Stimulated activated CD8-positive, alpha-beta memory T cell treated with anti-CD3 and anti-CD28 coated beads, Interleukin-4, amount 100 ng/mL, for 24 hours (primary cell): ENCODE measurements at places on chromosomes 3 and 15.

GRCh38 chr3:164687211-164687610 is 391.1 kb downstream of the SI start:
- DNase-seq, result no peak

DNA sequence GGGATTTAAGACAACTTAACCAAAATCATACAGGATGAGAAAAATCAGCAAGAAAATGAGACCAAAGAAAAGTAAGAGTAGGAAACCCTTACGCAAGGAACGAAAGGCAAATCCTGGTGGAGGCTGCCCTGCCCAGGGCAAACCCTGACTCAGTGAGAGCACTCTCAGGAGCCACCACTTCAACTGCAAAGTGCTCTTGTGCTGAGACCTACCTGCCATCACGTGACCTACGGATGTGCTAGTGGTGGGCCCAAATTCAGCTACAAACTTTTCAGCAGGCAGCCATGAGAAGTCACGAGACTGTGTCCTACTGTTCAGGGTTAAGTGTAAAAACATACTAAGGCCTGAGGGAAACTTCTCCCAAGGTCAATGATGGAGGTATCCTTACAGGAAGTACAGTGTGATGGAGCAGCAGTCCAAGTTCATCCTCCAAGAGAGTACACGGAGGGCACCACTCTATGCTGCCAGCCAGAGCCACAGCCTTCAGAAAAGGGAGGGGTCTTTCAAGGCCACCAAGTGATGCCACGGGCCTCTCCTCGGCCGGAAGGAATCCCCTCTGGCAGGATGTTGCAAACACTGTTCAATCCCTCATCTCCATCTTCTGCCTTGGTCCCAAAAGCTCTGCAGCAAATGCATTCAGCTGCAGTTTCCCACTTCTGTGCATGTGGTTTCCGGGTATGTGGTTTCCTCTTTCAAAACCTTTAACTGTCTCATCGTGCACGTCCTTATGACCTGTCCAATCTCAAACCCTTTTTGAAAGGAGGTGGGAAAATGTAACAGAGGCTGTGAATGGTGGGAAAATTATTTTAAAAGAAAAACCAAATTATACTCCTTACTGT is 9.5 kb downstream of the CHSY1 start:
- peak; percentile 33 for DNase-seq

GRCh38 chr3:30504939-30505338 is 101.5 kb upstream of the TGFBR2 start:
- DNase-seq, result no peak

DNA sequence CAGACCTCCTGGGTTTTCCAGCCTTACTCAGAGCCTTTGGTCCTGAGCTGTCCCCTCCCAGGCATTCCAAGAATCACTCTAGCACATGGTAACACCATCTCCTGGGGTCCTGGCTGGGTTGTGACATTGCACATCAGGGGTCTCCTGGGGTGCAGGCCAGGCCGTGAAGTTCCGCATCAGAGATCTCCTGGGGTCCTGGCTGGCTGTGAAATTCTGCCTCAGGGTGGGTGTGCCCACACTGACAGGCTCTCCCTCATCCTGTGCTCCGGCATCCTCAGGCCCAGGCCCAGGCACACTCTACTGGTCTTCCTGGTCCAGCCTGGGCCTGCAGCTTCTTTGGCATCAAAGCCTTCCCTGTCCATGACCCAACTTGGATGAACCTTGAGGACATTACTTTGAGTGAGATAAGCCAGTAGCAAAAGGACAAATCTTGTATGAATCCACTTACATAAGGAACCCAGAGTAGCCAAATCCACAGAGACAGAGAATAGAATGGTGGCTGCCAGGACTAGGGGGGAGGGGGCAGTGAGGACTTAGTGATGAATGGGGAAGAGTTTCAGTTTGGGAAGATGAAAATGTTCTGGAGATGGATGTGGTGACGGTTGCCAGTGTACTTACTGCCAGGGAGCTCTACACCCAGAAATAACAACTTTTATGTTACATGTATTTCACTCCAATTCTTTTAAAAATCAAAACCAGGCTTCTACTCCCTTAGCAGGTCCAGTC is 49.1 kb upstream of the KLF13 start:
- no peak for DNase-seq

DNA sequence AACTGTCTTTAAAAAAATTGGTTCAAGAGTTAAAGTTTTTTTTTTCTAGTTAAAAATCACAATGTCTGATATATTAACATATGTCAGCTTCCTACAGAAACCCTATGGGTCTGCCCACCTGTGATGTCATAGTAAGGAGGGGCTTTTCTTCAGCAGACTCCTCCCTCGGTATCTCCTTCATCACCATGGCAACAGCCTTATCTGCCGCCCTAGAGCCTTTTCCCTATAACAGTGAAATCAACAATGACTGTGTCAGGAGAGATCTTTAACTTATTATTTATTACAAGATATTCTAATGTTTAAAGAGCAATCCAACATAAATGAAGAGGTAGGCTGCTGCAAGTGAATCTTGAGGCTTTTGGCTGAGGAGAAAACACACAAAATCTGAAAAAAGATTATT is 138.7 kb downstream of the PEX5L start:
- DNase-seq, result no peak

DNA sequence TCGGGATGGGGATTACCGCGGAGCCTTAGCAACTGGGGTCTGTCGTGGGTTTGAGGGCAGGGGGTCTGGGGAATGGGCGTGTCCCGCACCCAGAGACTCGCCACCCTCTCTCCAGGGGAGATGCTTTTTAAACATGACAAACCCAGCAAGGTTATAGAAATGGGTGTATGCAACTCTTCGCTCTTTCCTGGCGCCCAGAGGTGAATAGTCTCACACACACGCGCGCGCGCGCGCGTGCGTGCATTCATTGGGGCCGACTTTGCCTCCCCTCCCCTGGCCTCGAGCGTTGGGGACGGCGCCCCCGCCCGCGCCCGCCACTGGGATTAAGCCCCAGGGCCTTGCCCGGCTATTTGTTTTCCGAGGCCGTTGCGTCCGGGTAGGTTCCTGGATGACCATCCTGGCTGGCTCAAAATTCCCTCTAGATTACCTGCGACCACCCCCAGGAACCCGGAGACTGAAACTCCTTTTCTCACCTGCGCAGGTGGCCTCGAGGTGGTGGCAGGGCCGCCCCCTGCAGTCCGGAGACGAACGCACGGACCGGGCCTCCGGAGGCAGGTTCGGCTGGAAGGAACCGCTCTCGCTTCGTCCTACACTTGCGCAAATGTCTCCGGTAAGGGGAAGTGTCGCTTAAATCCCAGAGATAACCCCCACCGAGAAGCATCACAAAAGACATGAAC is 777 bp downstream of the GPR160 start:
- no peak for DNase-seq

- no peak for DNase-seq
These were observed 17.7 kb upstream of the VWA5B2 start for GRCh38 chr3:184211718-184212117.

DNA sequence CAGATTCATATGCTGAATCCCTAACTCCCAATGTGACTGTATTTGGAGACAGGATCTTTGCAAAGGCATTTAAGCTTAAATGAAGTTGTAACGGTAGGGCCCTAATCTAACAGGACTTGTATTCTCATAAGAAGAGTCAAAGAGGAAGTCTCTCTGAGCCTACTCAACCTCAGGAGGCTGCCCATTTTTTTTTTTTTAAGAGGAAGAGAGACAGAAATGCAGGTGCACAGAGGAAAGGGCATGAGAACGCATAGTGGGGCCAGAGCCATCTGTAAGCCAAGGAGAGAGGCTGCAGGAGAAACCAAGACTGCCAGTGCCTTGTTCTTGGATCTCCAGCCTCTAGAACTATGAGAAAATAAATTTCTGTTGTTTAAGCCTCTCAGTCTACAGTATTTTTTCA is 28.4 kb downstream of the ZNF860 start:
- DNase-seq, result no peak

DNA sequence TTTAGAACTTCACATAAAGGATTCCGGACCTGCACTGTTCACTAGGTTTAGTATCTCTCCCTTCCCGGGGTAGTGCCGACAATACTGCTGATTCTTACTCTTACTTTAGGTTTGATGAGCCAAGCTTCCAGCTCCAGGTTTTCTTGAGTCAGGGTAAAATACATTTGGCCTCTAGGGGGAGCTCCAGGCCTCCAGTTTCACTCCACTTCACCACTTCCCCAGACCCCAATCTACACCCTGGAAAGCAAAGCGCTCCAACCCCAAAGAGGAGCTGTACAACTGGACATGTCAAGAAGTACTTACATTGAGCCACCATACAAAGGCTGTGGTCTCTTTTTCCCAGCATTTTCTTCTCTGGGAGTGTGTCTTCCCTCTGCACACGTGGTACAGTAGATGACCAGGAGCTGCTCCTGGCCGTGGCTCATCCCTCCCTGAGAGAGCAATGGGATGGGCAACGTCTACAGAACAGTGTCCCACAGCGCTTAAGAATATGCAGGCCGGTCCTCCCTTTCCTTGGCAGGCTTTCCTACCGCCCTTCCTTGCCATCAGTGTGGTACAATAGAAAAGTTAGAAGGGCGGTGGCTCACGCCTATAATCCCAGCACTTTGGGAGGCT is 93.9 kb upstream of the CCDC80 start:
- DNase-seq, result peak; percentile 28

DNA sequence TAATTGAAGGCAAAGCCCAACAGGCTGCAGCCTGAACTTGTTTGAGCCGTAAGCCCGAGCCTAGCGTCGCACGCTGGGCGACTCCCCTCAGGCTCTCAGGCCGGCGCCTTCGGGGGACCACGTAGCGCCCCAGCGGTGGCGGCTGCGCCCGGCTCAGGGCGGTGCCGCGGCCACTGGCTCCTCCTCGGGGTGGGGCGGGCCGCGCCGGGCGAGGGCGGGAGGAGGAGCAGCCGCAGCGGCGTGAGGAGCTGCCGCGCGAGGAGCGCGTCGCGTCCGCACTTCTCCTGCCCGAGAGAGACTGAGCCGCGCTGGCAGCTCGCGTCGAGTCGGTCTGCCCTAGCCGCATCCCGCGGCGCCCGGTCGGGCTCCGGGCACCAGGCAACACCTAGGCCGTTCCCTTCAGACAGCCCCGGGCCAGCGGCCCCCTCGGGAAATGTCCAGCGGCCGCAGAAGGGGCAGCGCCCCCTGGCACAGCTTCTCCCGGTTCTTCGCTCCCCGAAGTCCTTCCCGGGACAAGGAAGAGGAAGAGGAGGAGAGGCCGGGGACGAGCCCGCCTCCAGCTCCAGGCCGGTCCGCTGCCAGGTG is at the start of gene CRYBG3:
Gene CRYBG3 (plus strand): TSS at position 238 of the 585 bp plus-strand sequence. CDS start 196 bp downstream, at position 434.
- peak; percentile 71 for DNase-seq

DNA sequence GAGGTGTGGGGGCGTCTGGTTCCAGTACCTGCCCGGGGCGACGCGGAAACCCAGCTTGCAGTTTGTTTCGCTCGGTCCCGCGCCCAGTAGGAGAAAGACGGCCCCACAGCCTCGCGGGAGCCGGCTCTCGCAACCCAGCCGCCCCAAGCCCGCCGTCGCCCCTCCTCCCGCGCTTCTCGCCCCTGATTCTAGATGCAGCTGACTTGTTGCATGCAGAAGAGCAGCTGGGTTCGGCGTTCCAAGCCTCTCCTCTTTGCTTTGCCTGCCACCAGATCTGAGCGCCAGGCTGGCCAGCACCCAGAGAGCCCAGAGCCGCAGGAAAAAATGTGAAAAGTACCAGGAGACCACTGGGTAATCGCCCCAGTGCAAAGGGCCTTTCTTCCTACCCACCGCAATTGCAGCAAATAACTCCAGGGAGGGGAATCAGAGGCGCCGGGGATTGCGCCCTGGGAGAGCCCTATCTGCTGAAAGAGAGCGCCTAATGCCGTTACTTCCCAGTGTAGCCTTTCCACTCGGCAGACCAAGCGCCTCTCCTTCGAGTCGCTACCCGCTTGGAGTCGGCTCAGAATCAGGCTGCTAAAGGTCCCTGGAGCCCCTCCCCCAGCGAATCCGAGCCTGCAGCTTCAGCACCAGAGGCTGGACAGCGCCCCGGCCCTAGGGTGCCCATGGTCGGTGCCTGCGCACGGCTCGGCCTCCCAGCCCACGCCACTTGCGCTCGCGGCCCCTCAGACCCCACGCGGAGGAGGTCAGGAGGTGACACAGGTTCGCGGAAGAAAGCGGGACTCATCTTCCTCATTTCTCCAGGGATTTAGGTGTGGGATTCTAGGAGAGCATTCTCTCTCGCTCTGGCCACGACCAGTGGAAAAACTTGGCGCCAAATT is 15.7 kb upstream of the AEN start:
- DNase-seq, result no peak

GRCh38 chr15:59997070-59997701 is 6.9 kb upstream of the FOXB1 start:
- peak; percentile 42 for DNase-seq

GRCh38 chr15:22951381-22952280 is 28.5 kb downstream of the CYFIP1 start:
- no peak for DNase-seq
